ENCODE measurements at places on chromosomes 16 and 17.

GRCh38 chr16:25838724-25839186 lies 147.0 kb downstream of the HS3ST4 start:
- DNase-seq: peak; percentile 9

GRCh38 chr17:49760932-49761558 lies 2.9 kb downstream of the FAM117A start:
- DNase-seq: no peak

GRCh38 chr17:32302860-32303649 lies 37.4 kb downstream of the RHBDL3 start:
- DNase-seq: no peak

DNA sequence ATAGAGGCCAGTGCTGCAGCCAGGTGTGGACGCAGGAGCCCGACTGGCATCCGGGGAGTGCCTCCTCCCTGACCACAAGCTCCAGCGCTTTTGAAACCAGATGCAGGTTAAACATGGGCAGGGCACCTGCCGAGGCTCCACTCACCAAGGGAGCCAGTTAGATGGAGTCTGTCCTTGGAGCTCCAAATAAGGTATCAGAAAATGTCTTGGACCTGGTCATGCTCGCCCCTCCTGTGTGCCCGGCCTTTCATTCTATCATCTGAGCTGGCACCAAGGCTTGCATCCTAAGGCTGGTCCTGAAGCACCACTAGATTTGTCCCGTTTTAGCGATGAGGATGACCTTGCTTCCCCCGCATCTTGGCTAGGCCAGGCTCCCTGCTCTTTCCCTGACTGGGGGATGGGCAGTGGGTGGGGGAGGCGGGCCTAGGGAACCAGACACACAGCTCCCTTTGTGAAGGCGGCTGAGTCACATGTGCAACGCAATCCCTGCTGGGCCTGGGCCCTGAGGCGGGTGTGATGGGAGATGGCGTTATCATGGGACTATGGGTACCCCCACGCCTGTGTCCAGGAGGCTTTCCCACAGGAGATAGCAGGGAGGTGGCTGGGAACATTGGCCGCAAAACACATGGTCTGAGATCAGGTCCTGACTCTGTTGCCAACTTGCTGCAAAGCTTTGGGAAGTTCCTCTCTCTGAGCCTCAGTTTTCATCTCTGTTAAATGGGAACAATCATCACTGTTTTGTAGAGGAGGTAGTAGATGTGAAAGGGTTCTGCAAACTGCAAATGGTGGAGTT lies 5.0 kb upstream of the ADGRG1 start:
- no peak for DNase-seq

DNA sequence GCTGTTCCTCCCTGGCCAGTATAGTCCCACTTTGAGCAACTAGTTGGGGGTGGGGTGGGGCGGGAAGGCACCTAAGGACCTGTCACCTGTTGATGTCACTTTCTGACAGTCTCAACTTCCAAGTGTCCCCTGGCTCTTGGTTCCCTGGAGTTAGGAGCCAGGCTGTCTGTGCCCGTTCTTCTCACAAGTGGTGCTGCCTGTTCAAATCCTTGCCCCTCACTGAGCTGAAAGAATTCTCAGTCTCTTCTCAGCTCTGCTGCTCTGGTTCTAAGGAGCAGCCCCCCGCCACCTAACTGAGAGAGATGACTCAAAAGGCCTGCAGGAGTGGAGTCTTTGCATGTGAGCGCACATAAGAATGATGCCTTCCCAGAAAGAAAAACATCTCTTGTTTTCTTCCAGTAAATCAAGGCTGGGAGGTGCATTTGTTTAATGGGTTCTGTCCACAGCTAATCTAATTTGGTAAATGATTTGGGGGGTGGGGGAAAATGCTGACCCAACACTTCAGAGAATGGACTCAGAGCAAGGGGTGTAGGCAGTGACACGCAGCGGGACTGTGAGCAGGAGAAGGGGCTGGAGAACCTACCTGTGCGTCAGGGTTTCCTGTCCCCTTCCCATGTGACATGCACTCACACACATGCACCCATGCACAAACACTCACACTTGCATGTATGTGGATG lies 78.2 kb upstream of the NLRP1 start:
- DNase-seq: no peak

DNA sequence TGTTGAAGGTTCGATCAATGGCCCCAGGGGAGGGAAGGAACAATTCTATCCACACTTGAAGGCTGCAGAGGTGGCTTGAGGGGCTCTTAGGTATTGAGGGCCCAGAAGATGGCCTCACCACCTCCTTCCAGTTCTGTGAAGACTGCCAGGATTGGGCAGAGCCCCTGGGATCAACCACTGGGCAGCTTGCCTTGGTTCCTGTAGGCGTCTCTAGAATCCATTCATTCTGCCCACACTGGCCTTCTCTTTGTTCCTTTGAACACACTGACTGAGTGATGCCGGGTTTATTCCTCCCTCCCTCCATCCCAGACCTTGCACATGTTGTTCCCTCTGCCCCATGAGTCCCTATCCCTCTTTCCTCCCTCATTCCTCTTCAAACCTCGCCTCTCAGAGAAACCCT lies 50.5 kb downstream of the SYT17 start:
- DNase-seq: no peak

- no peak for DNase-seq
Observed at GRCh38 chr16:86771506-86772460, 193.4 kb downstream of the FOXL1 start.

DNA sequence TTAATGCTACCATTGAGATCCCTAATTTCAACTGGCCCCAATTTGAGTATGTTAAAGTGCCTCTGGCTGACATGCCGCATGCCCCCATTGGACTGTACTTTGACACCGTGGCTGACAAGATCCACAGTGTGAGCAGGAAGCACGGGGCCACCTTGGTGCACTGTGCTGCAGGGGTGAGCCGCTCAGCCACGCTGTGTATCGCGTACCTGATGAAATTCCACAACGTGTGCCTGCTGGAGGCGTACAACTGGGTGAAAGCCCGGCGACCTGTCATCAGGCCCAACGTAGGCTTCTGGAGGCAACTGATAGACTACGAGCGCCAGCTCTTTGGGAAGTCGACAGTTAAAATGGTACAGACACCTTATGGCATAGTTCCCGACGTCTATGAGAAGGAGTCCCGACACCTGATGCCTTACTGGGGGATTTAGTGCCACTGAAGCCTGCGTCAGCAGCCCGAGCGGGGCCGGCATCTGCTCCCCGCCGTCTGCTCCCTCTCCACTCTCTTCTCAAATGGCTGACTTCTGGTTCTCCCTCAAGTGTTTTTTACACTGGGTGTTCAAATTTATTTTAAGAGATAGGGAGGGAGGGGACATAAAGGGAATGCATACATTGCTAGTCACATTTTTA lies 22.9 kb downstream of the DUSP14 start:
- DNase-seq: no peak

- DNase-seq: no peak
Observed at GRCh38 chr16:7218936-7219335, 113.7 kb upstream of the RBFOX1 start.

GRCh38 chr16:65948361-65948760 lies 418.1 kb upstream of the CDH5 start:
- no peak for DNase-seq

DNA sequence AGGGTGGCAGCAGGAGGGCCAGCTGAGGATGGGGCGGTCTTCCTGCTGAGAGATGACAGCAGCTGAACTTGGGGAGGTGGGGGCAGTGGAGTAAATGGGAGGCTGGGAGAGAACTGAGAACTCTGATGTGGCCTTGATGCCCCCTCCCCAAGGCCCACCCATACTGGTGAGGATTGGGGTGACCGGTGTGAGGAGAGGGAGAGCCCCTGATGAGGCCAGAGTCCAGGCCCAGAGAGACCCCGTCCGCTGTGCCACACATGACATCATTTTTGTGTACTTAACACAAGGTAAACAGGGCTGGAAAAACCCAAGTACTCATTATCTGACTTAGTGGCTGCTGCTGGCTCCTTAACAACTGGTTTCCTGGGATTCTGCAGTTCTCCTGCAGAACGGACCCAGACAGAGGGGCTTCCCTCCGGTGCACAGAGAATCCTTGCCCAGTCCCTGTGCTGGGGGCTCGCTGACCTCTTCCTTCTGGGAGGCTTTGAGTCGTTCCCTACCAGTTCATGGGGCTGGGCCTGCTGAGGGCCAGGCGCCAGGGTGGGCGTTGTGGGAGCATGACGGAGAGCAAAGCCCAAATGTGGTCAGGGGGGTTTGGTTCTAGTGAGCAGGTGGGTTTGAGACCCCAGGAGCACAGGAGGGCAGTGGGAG lies 207.6 kb downstream of the RAB11FIP4 start:
- no peak for DNase-seq

DNA sequence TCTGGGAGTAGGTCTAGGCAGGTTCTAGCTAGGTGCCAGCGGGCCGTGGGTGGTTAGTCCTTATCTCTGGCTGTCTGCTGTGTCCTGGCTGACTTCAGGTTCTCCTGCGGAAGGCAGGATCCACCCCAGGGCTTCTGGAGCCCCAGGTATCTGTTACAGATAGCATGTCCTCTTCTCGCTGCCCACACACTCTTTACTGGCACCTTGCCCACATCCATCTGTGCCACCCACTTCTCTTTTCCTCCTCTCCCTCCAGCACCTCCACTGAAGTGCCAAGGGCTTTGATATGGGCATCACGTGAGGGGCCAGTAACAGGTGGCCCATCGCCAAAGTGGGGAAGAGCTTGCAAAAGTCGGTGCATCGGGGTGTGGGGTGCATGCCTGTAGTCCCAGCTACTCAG lies 4.6 kb upstream of the MPP2 start:
- DNase-seq: no peak

DNA sequence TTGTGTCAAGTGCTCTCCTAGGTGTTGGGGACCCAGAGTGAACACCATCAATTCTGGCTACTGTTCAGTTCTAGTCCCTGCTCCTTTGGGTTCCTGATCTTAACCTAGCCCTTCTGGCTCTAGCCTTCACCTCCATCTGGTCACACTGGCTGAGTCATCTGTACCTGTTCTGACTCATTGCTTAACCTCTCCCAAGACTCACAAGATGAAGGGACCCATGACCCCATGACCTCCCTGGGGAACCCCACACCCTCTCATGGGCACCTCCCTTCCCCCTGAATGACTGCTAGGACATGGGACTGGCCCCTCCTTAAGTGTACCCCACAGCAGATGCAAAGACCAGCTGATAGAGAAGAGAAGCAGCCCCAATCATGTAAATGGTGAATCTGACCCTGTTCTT lies 345.8 kb upstream of the CDH5 start:
- DNase-seq: no peak

GRCh38 chr17:16425202-16425601 lies 9.8 kb downstream of the TRPV2 start:
- DNase-seq: no peak

- no peak for DNase-seq
Observed at GRCh38 chr17:45731459-45731858, 52.7 kb upstream of the CRHR1 start.

DNA sequence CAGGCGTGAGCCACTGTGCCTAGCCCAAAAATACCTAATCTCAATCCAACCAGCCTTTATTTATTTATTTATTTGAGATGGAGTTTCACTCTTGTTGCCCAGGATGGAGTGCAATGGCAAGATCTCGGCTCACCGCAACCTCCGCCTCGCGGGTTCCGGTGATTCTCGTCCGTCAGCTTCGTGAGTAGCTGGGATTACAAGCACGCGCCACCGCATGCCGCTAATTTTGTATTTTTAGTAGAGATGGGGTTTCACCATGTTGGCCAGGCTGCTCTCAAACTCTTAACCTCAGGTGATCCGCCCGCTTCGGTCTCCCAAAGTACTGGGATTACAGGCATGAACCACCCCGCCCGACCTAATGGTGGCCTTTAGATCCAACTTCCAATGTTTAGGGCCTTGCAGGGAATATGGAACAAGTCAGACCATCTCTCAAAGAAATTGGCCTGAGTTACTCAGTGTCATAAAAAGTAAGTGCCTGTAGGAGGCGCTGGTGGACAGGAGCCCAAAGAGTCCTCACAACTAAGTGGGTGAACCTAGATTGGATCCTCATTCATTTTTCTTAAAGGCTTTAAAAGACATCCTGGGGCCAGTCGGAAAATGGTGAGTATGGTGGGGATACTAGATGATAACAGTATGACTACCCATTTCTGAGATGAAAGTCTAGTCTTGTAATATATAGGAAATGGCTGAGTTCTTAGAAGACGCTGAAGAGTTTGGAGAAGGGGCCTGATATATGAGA lies 4.6 kb downstream of the ZSCAN10 start:
- peak; percentile 41 for DNase-seq

Data from activated T-helper 2 cell treated with anti-CD3 and anti-CD28 coated beads, Interferon-gamma antibody, Interleukin-2, Interleukin-4, amounts not matched to agents 10 μg/mL and 5 μg/mL and 100 μg/mL, durations not matched to agents 14 hours and 24 hours and 36 hours (primary cell).